Iris pigment epithelial cell (primary cell): ENCODE measurements at places on chromosomes 2 and 18.

DNA sequence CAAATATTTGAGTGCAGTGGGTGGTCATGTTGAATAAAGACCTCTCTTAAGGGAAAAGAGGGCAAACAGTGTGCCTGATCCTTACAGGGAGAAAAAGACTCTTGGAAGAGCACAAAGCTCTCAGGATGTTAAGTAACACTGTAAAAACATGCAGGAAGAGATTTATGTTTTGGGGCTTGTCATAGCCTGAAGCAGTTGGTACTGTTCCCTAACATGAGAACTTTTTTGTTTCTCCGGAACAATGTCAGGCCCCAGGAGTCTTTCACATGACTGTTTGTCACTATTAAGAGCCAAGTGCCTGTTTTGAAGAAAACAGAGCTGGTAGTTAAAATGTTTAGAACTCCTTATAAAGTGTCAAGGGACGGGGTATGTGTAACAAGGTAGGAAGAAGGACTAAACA, 83.7 kb upstream of the B3GNT2 start:
- no peak for DNase-seq

DNA sequence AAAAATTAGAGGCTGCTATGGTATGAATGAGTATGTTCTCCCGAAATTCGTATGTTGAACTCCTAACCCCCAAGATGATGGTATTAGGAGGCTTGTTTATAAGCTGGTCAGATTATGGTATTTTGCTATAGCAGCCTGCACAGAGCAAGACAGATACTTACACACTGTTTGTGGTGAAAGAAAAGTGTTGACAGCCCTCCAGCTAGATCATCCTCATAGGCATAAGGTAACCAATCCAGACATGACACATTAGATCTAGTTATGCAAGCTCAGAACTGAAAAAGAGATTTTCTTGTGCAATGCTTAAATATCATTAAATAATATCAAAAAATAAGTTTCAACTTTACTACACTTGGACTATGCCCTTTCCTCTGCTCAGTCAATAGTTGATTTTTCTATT, 107.1 kb downstream of the ABCA12 start:
- peak; percentile 20 for DNase-seq

DNA sequence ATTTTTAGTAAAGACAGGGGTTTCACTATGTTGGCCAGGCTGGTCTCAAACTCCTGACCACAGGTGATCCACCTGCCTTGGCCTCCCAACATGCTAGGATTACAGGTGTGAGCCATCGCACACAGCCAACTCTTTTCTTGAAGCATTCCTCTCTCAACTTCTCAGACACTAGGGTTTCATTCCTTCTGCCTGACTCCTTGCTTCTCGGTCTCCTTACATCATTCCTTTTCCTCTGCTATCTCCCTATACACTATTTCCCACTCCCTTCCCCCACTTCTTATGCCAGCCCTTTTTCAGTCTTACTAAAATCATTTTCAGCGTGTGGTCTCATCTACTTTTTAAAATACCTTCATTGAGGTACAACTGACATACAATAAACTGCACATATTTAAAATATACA, 6.1 kb downstream of the SOS1 start:
- DNase-seq = peak; percentile 65

- DNase-seq = peak; percentile 36
Observed at GRCh38 chr2:20282916-20283592, 58.1 kb upstream of the SDC1 start.

DNA sequence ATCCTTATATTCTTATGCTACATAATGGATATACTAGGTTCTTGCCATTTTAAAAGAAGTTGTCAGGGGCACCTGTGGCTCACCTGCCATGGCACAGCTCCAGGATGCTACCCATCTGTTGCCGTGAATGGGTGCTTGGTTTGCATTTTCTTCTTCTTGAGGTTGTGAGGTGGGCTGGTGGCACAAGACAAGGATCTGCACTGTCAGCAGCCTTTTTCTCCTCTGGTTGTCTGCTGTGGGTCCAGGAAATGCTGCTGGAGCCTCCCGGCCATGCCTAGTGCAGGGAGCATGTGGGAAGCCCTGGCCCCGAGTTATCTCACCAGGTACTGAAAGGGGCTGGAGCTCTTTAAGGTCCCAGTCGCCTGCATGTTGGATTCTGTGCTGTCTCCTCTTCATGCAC, 2.6 kb downstream of the IL1R1 start:
- no peak for DNase-seq

DNA sequence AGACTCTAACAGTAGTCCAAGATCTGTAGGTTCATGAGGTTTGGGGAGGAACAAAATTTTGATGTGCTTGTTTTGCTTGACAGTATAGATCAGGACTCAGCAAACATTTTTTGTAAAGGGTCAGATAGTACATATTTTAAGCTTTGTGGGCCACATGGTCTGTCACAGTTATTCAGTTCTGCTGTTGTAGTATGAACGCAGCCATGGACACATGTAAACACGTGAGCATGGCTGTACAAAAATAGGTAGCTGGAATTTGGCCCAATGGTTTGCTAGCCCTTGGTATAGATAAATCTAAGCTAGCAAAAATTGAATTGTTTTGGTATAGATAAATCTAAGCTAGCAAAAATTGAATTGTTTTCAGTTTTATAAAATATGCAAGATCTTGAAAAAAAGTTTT, 120.5 kb downstream of the HIBCH start:
- DNase-seq = no peak

DNA sequence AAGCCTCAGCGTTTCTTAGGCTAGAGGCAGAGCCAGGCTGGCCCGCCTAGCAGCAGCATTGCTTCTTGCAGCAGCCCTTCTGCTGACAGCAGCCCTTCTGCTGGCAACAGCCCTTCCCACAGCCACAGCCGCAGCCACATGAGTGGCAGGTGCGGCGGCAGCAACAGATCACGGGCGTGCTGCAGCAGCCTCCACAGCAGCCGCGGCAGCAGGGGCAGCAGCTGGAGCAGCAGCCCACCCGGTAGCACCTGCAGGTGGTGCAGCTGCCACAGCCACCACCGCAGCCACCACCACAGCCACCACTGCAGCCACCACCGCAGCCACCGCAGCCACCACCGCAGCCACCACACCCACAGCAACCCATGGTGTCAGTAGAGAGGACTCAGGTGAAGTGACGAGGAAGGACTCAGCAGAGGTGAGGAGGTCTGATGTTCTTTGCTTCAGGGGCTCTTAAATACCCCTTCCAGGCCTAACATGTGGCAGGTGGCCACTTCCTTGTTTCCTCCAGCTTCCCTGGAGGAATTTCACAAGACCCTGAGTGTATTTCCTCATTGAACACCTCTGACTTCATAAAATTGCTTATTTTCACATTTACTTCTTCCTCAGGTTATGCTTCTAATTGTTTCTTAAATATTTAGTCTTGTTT, at the start of gene SCYGR6:
SCYGR6 (minus strand) TSS at position 364 of the 646 bp plus-strand sequence; CDS start at position 364, 0 bp downstream.
- DNase-seq = no peak

- no peak for DNase-seq
Observed at GRCh38 chr2:144151851-144152250, 368.1 kb downstream of the ZEB2 start.
